Stimulated activated CD8-positive, alpha-beta memory T cell treated with anti-CD3 and anti-CD28 coated beads, Interleukin-4, amount 100 ng/mL, for 1 hour (primary cell): ENCODE measurements at places on chromosomes 4 and X.

GRCh38 chr4:124095621-124096020 lies 616.9 kb downstream of the ANKRD50 start:
- DNase-seq: no peak

- no peak for DNase-seq
These were observed 45.1 kb upstream of the PPARGC1A start for GRCh38 chr4:23934915-23935314.

DNA sequence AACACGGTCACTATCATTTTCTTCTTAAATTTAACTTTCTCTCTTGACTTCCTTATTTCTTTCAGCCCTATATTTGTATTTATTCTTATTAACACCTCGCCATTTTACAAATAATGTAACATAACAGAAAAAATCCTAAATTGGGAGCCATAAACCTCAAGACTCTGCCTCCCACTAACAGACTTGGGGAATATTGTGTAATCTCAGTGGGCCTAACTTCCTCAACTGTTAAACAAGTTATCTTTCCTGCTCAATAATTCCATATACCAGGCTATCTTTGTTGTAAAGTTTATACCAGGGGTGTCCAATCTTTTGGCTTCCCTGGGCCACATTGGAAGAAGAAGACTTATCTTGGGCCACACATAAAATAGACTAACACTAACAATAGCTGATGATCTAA lies 26.2 kb downstream of the PRSS12 start:
- no peak for DNase-seq

DNA sequence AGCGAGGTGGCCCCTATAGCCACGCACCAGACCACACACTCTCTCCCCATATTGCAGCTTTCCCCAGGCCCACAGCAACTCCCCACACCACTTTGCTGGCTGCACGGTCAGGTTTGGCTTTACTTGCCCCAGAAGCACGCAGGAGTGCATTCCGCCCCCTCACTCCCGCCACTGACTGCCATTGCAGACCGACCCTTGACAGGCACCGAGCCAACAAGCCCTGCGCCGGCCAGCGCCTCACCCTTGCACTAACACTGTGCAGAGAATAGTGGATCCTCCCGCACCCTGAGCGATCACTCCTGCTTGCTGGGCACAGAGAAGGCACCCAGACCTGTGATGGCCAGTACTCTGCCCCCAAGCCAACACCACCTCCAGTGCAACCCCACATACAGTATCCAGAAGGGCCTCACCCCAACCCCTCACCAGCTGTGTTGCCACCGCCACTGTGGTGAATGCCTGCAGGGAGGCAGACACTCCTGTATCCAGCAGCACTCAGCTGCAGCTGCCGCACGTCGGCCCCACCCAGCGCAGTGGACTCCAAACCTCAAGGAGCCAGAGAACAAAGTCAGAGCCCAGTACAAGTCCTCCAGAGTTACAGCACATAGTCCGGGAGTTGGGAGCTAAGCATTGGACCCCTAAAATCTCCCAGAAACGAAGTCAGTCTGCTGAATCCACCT lies 28.6 kb upstream of the DIAPH2 start:
- DNase-seq: no peak

GRCh38 chrX:45632506-45632905 lies 431.8 kb upstream of the DIPK2B start:
- DNase-seq: no peak

GRCh38 chr4:92521941-92522340 lies 218.2 kb downstream of the GRID2 start:
- DNase-seq: no peak

GRCh38 chr4:117823388-117823787 lies 210.9 kb upstream of the NDST3 start:
- no peak for DNase-seq

DNA sequence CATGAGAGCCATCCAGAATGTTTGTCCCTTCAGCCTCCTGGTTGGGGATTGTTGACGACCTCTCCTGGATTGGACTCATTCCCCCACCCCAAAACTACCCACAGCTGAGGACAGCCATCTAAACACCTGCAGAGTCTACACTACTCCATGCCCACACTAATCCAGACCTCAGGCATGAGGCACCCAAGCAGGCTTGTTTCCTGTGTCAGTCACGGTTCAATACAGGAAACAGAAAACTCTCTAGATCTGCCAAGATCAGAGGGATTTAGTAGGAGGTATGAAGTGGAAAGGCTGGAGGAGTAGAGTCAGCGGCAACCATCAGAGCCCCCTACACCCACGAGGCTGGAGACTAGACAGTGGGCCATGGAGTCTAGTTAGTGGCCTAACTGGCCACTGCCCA lies 37.7 kb downstream of the HAND2 start:
- no peak for DNase-seq

- peak; percentile 31 for DNase-seq
These were observed at the start of gene HPGD for GRCh38 chr4:174522183-174523024. Gene HPGD, minus strand, starts transcription at chr4:174522488. Its CDS starts 37 bp downstream, at chr4:174522451.

GRCh38 chrX:22800360-22800759 lies 199.4 kb upstream of the DDX53 start:
- DNase-seq: no peak

GRCh38 chr4:8410066-8410625 lies 30.4 kb downstream of the ACOX3 start:
- no peak for DNase-seq

GRCh38 chr4:141388481-141388880 lies 167.8 kb downstream of the ZNF330 start:
- no peak for DNase-seq

- DNase-seq: no peak
These were observed 10.8 kb upstream of the PHKA2 start for GRCh38 chrX:18994713-18995112.

DNA sequence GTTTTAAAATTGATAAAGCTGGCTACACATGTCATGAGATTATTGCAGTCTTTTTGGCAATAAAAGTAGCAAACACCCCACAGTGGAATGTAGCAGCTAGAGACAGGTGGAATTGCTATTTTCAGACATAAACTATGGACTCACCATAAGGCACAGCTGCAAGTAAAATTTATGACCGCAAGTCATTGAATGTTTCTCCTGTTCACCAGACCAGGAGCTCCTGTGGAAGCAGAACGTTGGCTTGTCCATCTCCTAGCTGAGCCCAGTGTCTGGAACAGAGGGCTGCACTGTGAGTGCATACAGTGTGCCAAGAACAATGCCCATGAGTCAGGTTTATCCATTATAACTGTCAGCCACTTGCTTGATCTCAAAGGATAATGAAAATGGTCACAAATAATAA lies 538.2 kb downstream of the INPP4B start:
- no peak for DNase-seq

DNA sequence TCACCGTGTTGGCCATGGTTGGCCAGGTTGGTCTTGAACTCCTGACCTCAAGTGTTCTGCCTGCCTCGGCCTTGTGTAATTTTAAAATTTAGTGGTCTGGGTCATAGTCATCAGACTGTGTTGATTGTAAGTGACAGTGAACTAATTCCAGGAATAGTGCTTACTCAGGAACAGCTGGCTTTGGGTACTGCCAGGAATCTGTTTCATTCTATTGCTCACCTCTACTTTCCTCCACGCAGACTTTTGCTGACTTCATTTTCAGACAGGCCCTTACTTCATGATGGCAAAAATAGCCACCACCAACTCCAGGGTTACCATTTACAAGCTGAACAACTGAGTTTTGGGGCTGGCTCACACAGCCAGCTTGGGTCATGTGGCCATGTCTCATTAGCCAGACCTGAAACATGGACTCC lies 54.6 kb downstream of the FNIP2 start:
- no peak for DNase-seq

DNA sequence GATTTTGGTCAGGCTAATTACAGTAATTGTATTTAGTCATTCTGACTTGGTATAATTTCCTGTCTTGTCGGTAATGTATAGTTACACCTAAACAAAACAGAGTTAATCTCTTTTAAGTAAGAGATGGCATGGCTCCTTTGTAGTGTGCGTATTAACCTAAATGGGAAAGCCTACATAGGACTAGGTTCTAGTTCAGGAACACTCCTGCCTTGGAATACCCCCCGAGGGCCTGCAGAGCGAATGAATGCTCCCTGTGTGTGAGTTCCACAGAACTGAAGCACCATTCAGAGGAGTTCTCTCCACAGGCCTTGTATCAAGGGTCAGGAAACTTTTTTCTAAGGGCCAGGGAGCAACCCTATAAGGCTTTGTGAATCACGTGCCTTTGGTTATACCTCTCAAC lies 44.9 kb upstream of the STIM2 start:
- no peak for DNase-seq

DNA sequence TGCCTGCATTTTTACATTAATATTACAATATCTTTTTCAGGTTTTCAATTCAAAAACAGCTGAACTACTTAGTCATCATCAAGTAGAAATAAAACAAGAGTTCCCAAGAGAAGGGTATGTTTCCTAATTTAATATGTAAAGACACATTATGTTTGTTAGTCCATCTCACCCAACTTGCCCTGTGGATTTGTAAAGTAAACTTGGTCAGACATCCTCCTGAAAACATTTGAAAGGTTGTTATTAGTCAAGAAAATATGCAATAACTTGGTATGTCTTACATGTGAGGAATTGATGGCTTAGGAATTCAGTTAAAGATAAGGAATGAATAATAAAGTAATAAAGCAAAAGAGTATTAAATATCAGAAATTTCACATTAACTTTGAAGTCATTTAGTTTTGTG lies 12.2 kb downstream of the GK start:
- DNase-seq: no peak

- DNase-seq: no peak
These were observed 108.4 kb upstream of the ATXN3L start for GRCh38 chrX:13428053-13428786.

DNA sequence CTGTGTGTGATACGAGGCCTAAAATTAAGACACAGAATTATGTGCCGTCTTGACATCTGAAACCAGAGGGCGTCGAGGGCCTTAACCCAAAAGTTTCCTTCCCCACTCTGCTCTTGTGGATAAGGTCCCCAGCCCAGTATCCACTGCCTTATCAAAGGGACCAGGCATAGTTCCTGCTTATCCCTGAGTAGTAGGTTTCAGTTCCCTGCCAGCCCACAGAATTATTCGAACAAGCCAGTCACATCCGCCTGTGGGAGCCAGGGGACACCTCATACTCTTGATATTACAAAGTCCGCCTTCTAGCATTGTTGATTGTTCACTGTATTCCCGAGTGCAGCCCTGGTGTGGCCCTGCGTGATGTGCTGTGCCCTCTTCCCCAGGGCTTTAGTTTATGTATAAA lies 5.4 kb upstream of the MMRN1 start:
- no peak for DNase-seq

DNA sequence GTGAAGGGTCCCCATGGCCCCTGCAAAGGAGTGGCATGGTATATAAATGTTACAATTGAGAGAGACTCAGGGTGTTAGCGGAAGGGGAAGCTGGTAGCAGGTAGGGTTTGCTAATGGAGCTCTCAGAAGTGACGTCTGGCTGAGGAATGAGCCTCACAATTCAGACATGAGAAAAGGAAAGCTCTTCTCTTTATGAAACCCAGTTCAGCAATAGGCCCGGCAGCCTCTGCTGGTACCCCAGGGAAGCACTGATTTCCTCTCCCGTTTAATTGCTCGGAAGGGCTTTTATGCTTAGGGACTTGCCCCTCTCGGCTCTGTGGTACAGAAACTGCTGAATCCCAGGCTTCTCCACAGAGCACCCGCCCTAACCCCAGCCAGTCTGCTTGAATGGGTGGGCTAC lies 19.4 kb upstream of the AFAP1 start:
- no peak for DNase-seq

GRCh38 chr4:4480685-4481398 lies 61.0 kb downstream of the STX18 start:
- DNase-seq: no peak

DNA sequence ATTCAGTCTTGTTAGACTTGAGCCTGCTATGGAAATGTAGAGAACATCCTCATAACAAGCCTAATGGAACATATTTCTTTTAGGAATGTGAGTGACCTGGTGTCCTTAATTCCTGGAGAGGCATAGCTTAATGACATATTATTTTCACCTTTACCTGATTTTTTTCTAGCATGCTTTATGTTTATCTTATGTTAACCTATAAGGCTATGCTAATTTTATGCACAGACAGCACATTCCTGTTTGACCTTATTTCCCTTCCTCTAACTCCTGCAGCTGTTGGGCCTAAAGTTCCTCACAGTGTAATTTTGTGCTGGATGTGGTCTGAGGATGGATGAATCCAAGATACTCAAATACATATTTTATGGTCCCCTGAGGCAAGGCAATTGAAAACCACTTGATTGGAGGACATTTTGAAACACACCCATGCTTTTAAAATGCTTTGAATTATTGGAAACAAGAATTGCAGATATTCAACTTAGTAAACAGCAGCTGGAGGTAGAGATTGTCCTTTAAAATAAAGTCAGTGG lies 111.5 kb downstream of the LARP7 start:
- no peak for DNase-seq

DNA sequence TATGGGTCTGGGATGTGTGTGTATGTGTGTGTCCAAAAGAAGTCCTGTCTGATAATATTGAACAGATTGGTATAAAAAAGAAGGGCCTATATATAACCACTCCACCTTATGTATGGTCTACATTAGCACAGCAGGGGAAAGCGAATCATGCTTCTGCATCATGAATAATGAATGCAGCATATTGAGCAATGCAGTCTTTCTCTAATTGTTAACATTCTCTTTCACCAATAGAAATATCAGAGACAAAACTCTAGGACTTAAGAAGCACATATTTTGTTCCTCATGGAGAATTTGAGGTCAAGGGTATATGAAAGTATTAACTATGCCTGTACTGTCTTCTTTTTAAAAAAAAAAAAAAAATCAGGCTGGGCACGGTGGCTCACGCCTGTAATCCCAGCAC lies 264.3 kb upstream of the NOCT start:
- DNase-seq: no peak

DNA sequence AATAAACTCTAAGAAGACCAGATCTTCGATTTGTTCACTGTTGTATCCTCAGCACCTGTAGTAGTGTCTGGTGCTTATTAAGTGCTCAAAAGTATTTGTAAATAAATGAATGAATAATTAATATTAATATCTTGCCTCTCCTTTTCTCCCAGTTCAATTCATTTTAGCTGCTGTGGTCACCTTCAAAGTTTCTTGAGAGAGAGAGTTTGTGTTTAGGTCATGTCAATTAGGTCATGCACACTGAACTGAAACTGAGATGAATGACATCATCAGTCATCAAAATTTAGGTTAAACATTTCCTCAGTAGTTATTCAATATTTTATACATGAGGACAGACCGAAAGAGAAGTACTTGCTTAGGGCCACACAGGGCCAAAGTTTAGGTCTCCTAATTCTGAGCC lies 73.5 kb downstream of the ANXA3 start:
- DNase-seq: no peak

- no peak for DNase-seq
These were observed 111.6 kb upstream of the GPRIN3 start for GRCh38 chr4:89419111-89419695.

DNA sequence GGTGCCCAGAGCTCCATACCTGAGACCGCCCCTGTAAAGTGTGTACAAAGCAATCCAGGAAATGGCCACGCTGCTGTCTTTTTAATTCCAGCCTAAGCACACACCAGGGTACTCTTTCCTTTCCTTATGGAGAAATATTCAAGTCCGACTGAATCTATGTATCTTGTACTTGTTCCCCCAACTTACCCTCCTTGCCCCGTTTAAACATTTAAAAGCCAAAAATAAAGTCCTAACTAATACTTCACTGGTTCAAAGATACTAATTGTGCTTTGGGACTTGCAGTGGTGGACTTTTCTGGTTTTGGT lies 731 bp upstream of the AMMECR1 start:
- no peak for DNase-seq

- no peak for DNase-seq
These were observed 23.5 kb upstream of the PRDM8 start for GRCh38 chr4:80173841-80174240.
